NCI-H2081 (cell line): ENCODE measurements at places on chromosomes 1 and 21.

GRCh38 chr1:5231541-5232315, 577.3 kb downstream of the AJAP1 start:
- DNase-seq, result no peak

- no peak for DNase-seq
These were observed 6.2 kb downstream of the SIM2 start for GRCh38 chr21:36704958-36705678.

- no peak for DNase-seq
These were observed 77.0 kb downstream of the ZZZ3 start for GRCh38 chr1:77605246-77606026.

DNA sequence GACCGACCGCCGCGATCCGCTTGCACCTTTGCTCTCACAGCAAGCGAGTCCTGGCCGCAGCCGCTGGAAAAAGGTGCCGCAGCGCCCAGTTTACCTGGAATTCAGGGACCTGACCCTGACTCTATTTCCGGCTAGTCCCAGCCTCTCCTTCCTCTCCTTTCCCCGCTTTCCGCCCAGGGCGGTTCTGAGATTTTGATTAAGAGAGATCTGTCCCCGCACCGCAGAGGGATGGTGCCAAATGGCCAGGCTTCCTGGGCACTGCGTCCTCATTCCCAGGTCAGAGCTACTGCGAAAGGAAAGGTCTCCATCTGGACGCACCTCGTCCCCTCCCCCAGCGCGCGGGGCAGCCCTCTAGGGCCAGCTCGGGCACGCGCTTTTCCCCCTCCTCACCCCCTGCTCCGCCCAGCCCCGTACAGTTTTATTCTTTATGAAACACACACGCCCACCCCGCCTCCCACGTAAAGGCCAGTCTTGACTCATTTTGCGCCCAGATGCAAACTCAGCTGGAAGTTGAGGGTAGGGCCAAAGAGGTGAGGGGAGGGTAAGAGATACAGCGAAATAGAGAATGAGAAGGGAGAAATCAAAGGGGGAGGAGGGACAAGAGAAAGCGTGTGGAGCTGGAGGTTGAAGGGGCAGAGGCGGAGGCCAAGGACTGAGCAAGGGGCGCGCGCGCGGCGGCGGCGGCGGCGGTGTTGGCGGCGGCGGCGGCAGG, 411.8 kb upstream of the ESRRG start:
- DNase-seq, result peak; percentile 20

DNA sequence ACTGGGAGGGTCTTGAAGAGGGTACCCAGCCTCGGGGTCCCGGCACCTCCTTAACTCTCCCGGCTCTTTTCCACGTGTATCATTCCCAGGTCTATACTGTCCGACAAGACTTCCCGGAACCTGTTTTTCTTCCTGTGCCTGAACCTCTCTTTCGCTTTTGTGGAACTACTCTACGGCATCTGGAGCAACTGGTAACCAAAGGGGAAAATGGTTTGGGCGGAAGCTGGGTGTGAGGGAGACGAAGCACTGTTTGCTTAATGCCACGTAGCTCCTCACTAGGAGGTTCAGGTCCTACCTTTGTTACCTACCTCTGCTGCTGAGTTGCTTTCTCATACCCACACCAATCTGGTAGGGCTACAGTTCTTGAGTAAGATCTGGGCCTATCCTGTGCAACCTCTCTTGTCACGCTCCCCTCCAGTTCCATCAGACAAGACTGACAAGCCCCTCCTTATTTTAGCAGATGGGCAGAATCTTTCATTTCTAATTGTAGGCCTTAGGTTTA, 642 bp downstream of the SLC30A7 start:
- DNase-seq, result peak; percentile 42

DNA sequence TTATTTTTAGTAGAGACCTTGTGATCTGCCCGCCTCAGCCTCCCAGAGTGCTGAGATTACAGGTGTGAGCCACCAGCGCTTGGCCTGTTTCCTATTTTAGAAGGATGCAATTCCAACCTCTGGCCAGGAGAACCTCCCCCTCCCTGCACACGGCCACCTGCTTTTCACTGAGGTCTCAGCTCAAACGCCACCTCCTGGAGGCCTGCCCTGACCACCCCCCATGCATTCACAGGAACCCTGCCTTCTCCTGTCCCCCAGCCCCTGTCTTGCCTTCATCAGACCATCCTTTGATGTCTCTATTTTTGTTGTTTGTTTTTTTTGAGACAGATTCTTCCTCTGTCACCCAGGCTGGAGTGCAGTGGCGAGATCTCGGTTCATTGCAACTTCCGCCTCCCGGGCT, 2.3 kb downstream of the SRM start:
- peak; percentile 29 for DNase-seq
